Right renal cortex interstitium (tissue), 3 donors: ENCODE measurements at places on chromosomes 5 and 9.

DNA sequence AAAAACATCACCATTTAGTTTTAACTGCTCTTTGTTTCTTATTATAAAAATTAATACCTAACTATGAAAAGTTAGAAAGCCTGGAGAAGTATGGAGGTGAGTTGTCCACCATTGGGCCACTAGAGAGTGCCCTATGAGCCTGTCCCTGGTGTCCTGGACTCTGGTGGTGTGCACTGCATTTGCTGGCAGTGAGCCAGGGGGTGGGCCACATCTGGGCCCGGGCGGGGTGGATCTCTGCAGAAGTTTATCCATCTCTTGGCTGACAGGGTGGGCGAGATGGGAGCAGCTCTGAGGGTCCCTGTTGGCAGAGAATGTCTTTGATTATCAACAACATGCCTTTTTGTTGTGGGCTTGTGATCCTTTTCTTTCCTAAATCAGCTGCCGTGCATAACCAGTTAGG, 8.2 kb downstream of the TENT4A start:
- no peak for DNase-seq

DNA sequence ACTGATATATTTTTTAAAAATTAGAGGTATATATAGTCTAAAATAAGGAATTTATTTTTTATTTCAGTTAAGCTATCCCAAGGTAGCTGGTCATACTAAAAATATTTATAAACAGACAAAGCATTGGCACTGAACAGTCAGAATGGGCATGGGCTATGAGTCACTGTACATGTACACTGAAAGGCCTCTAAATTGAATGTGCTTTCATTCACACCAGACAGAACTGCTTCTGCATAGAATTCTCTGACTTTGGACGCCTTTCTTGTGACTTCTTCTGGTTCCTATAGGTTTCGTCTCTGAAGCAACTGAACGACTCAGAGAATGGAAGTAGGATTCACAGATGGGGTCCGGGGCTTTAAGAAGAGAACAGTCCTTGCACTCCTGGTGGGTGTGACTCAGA, 394.8 kb upstream of the MEF2C start:
- DNase-seq = no peak

DNA sequence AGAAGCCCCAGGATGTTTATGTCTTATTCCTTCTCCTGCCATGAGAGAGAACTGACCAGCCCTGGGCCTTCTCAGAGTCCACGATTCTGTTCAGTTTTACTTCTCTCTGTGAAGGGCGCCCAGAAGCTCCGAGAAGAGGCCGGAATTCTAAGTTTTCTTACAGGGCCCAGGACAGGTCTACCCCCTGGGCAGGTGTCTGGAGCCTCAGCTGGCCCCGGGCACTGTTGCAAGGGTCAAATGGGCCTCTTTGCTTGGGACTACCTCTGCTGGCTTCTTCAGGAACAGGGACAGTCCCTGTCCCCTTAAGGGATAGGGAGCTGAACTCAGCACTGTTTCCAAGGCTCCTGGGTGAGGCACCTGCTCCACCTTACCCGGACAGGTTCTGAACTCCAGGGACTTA, 55.0 kb downstream of the RASGEF1C start:
- no peak for DNase-seq

- no peak for DNase-seq
Measured at GRCh38 chr9:26261503-26262330, 583.5 kb upstream of the TUSC1 start.

DNA sequence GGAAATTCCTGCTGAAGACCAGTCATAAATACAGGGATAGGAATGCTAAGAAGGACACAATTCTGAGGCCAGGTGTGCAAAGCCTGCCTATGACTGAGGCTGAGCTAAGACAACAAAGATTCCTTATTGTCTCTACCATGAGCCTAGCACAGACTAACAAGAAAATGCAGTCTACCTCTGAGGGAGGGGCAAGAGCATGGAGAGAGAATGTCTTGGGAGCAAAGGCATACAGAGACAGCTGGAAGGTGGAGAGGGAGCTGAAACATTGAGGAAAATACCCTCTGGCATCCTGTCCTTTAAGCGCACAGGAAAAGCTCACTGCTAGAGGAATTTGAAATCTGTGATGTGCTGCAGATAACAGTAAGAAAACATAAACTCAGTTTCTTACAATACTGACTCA, 8.8 kb upstream of the C9orf40 start:
- no peak for DNase-seq

- DNase-seq = no peak
Measured at GRCh38 chr9:70617033-70617828, 202.8 kb upstream of the KLF9 start.

- DNase-seq = no peak
Measured at GRCh38 chr9:37559125-37559524, 17.1 kb downstream of the FBXO10 start.

DNA sequence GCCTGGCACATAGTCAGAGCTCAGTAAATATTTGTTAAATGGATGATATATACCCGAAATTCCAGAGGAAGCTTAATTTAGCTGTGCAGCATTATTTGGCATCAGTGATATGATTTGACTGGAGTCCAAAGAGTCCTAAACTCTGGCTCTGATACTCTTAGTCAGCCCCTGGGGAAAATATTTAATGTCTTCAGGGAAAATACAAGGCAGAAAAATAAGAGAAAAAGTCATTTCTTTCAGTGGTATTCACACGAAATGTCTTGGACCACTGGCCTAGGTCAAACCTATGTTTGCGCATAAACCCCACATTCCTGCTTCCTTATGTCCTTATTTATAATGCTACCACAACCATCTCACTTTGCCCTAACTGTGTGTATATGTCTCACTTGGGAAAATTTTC, 23.8 kb downstream of the GLRA1 start:
- no peak for DNase-seq

DNA sequence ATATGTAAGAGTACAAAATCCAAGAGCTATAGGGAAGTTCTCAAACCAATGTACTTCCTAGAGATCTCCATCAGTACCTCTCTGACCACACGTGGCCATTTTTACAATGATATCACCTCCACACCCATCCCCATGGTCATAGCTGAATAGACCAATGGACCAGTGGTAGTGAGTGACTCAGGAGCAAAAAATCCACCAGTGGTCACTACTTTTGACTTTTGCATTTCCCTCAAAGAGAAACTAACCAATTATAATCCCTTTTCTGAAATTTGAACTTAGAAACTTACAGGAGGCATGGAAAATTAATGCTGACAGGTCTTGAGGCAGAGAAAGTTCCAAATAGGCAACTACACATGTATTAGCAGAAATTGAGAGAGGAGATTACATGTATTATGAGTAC, 238.4 kb downstream of the TRPM3 start:
- no peak for DNase-seq

GRCh38 chr5:34684281-34684979, 28.3 kb downstream of the RAI14 start:
- no peak for DNase-seq

DNA sequence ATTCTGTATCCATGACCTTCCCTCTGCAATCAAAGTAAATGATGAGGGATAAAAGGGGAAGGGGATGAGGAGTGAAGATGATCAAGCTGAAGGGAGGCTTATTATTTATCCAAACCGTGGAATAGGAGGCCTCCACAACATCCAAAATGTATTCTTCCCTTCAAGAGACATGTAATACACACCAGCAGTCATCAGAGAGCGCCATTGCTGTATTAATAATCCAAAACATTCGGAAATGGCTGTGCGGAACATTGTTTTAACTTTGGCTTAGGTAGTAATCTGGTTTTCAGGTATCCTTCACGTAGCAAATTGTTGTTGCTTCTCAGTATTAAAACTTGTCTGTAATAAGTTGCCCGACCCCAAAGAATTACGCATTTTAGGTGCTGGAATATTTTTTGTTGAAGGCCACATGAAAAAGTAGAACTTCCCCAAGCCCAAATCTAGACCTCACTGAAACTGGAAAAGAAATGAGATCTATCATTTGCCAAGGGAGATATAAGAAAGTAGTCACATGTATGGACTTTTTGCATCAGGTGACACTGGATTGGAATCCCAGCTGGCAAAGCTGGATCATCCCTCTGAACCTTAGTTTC, 2.6 kb upstream of the BOD1 start:
- peak; percentile 36 for DNase-seq

DNA sequence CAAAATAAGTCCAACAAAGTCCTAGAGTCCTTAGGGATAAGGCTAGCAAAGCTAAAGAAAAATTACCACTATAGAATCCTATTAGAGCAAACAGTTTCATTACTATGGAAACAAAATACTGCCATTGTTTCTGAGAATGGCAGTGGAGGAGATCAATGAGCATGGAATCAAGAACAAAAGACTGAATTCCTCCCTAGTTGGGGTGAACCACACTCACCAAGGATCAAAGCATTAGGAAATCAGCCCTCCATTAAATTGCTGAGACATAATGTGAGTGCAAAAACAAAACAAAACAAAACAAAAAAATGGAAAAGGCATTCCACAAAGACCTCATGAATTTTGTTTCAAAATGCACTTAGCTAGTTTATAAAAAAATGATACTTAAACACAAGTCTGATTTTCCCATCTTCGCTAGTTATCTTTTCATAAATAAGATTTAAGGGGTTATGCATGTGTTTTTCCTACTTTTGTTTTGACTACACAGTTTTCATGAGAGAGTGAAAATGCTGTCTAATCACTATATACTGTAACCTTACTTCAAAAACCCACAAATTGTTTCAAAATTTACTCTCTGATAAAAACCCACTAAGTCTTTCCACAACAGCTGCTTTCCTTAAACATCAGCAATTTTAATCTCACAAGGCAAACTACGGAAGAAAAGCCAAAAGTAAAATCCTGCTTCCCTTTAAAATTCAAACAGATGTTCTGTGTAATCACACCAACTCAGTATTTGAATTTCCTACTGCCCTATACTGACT, 9.7 kb downstream of the SERINC5 start:
- DNase-seq = peak; percentile 44

DNA sequence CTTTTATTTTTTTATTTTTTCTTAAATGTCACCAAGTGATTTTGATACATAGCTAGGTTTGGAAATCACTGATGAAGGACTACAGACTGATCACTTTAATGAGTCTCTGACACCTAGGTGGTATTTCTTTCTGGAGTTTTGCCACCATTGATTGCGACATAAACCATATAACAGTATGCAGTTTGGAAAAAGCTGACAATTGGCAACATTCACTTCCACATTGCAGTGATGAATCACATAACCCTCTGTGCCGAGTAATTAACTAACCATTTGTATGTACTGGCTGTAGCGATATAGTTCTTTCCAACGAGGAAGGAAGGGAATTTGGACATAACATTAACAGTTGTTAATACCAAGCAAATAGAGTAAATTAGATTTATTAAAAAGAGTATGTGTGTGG, 222.9 kb upstream of the EFNA5 start:
- no peak for DNase-seq
